ENCODE measurements at places on chromosomes 2 and 18.

DNA sequence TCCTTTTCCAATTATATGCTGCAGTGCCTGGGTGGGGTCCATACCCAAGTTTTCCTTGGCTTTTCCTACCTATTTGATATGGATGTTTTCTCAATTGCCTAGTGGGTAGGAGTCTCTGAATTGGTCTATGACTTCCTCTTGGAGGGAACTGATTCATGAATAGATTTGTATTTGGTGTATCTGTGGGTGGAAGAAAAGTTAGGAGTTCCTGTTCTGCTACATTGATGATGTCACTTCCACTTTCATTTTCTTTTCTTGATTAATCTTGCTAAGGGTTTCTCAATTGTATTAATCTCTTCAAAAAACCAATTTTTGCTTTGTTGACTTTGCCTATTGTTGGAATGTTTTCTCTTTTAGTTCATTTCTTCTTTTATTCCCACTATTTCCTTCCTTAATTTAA, 37.4 kb upstream of the SLC9A2 start:
- DNase-seq = no peak

DNA sequence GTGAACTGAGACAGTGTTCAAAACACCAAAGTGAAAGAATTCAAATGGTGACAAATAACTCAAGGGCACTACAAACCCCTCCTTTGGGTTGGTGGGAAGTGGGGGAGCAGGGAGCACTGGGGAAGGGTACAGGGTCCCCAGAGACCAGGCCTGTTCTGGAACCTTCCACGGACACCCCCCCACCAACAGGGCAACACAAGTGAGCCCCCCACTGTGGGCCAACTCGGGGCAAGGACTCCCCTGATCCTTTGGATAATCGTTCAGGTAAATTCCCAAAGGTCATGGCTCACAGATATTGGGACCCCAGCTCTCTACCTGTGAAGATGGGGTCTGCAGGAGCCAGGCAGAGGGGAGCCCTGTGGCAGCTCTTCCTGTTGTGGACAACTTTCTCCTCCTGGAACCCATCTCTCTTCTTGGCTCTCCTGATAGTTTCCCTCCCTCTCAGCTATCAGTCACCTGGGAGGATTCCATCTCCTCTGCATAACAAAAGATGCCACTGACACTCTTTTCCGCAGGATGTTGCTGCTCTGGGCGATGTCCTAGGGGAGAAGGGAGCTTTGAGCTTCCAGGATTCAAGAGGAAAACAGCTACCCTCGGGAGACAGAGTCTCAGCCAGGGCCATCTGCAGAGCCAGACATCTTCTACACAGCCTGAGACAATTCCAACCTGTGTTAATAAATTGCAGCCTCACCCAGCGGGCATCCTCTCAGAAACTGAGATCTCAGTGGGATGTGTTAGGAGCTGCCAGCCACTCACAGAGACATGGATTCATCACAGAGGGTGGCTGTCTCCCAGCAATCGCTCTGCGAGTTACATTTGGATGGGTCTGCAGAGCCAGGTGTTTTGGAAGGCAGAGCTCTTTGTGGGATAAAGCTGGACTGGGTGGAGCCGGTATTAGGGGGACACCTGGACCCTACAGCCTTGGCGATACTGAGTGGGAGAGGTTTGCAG, 35.4 kb downstream of the MBP start:
- no peak for DNase-seq

DNA sequence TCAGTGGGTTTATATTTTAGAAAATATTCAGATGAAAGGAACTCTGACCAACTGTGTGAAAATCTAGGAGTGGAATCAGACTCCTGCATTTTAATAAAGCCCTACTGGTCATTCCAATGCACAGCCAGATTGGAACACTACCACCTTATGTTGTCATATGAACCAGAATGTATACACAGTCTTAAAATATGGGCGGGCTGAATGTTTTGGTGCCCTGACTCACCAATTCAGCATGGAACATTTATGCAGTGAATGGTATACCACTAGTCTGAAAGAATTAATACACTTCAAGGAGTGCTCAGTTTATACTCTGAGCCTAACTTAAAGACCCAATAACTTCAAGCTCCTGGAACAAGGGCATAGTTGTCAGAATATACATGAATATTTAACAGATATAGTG, 280.9 kb upstream of the TCF4 start:
- DNase-seq = no peak

- DNase-seq = no peak
Measured at GRCh38 chr2:149169656-149170055, 131.2 kb downstream of the LYPD6B start.

DNA sequence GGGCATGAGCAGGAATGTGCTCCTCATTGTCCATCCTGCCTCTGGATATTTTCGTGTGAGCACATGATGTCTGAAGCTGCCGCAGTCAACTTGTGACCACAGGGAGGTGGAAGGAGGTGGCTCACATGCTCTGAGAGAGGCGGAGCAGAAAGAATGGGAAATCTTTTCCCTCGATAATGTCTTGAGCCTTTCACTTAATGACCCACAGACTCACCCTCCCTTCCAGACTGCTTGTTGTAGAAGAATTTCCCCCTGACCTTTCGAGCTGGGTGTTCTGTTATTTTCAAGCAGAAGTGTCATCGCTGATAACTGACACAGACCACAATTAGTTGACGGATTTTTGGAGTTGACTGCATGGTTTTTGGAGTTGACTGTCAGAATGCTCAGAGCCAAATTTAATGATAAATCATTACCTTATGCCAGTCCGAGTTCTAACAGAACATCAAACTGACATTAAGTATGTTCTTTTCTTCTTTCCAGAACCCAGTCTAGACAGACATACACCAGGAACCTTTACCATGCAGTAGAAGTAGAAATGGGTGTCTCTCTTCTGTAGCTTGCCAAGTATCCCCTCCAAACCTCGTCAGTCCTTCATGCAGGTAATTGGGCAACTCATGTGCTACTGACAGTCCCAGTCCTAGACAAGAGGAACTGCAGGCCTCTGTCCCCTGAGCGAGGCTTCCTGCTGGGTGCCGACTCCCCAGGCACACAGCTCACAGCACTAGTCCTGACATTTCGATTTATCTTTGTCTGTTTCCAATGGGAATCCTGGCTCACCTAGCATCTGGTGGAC, 29.4 kb upstream of the RTTN start:
- DNase-seq = no peak

GRCh38 chr2:2919026-2919425, 458.6 kb downstream of the EIPR1 start:
- no peak for DNase-seq

DNA sequence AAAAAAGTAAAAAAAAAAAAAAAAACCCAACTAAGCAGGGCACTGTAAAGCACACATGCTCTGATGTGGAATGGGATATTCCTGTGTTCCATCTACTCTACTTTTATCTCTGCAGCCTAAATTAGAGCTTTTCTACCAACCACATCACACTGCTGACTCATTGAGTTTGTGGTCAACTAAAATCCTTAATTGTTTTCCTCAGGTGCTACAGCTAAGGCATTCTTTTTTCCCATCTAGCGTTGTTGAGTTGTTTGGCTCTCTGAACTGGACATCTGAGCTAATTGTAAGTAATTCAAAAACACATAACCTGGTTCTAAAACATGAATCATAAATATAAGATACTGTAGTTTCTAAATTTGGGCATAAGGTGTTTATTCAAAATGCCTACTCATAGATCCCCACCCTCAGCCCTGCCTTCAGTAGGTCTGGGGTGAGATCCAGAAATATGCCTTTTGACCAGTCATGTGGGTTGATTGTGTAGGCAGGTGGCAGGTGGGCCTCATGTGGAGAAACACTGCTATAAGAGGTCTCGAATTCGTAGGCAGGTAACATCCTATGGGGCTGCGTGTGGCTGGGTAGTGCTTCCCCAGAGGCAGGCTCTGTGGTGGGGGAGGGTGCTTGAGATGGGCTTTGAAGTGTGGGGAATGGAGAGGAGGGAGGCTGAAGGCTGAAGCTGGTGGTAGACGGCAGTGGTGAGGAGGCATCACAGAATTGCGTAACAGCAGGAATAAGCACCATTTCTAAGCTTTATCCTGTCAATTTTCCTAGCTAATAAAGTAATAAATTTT, 27.2 kb downstream of the ANKRD29 start:
- DNase-seq = no peak

DNA sequence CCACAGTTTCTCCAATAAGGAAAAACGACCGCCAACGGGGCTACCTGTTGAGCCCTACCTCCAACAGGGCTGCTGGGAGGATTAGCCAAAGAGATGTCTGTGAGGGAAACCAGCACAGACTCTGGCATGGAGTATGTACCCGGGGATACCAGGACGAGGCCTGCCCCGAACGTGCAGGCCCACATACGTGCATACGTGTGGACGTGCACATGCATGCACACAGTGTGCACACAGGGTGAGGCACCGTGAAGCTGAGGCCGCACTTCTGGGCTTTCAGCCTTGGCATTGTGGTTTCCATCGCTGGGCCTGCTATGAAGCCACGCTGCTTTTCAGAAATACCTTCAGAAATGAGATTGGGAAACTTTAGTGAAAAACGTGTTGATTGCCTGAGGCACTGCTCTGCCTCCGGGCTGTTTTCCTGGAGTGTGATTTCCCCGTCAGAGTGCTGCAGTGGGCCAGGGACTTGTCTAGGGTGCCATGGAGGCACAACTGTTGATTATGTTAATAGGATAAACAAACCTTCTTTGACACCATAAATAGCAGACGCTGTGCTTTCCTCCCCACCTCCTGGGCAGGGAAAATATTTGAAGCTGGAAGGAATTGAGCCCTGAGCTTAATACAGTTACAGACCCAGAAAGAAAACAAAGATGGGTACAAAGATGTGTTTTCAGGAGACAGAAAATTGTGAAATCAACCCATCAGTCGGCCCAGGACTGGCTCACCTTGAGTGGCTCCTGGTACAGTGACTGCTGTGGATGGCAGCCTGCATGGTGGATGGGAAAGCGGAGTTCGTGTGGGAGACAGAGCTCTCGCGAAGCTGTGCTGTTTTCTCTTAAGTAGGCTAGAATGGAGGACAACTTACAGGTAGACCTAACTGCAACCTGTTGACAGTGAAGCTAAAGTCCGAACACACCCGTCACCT, 182.3 kb downstream of the FAM210A start:
- no peak for DNase-seq

Measured in stimulated activated CD8-positive, alpha-beta memory T cell treated with anti-CD3 and anti-CD28 coated beads, Interleukin-2, amount 100 ng/mL, for 48 hours (primary cell).